ENCODE measurements at places on chromosomes 4 and X.

DNA sequence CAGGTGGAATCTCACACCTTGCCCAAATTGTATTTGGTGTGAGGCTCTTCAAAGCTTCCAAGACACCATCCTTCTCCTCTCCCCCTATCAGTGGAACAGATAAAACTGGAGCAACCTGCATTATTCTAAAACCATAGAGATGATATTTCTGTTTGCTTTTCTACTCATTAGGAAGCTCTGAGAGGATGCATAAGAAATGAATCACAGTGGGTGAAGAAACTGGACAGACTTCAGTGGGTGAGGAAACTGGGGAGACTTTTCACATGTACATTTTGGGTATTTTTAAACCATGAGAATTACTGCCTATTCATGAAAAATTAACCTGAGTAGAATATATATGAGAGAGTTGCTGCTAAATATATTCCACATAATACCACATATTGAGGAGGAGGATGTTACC, 16.4 kb downstream of the HAND2 start:
- DNase-seq = no peak

- DNase-seq = no peak
Measured at GRCh38 chr4:3638080-3638795, 106.0 kb upstream of the LRPAP1 start.

DNA sequence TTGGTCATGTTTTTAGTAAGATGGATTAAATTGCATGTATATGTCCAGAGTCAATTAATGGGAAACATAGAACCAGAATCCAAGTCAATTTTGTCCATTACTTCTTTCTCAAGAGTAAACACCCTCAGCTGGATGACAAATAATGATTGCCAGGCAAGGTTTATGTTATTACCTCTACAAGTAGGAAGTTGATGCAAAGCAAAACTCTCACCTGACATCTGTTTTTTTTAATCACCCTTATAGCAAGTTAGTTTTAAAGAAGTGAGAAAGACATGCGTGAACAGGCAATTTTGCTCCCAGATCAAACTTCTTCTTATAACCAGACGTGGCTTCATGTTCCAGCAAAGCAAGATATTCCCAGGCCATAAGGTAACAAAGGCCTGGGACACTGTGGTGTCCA, 348.5 kb upstream of the FTHL17 start:
- DNase-seq = no peak

GRCh38 chr4:8703857-8704495, 111.4 kb downstream of the CPZ start:
- no peak for DNase-seq

GRCh38 chrX:17081968-17082367, 135.5 kb downstream of the REPS2 start:
- no peak for DNase-seq

GRCh38 chrX:107563824-107564223, 64.5 kb upstream of the PRPS1 start:
- no peak for DNase-seq

DNA sequence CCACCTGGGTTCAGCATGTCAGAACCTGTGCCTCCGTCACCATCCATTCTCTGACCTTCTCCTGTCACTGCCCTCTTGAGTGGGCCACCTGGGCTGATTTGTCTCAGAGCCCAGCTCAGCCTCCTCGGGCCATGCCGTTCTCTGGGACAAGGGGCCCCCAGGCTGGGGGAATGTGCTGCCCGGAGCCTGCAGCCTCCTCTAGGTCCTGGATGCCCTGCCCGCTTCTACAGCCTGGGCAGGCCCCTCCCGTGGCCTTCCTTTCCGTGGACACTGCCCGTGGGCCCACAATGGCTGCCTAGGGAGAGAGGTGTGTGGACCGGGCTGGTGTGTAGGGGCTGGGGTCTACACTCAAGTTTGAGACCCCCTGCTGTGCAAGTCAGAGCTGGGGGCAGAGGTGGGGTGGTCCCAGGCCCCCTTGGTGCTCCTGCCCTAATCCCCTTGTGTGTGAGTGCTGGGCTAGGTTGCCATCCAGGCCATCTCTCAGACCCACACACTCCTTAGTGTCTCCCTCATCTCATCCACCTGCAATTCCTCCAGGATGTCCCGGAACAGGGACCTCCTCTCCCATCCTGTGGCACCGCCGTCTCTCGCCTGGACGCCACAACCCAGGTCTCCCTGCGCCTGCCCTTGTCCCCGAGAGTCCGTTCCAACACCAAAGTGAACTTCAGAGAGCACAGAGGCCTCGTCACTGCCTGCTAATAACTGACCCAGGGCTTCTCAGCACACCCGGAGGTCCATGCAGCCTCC, 12.4 kb downstream of the PSAPL1 start:
- DNase-seq = no peak

- DNase-seq = no peak
Measured at GRCh38 chrX:151346931-151347543, 50.0 kb upstream of the VMA21 start.

DNA sequence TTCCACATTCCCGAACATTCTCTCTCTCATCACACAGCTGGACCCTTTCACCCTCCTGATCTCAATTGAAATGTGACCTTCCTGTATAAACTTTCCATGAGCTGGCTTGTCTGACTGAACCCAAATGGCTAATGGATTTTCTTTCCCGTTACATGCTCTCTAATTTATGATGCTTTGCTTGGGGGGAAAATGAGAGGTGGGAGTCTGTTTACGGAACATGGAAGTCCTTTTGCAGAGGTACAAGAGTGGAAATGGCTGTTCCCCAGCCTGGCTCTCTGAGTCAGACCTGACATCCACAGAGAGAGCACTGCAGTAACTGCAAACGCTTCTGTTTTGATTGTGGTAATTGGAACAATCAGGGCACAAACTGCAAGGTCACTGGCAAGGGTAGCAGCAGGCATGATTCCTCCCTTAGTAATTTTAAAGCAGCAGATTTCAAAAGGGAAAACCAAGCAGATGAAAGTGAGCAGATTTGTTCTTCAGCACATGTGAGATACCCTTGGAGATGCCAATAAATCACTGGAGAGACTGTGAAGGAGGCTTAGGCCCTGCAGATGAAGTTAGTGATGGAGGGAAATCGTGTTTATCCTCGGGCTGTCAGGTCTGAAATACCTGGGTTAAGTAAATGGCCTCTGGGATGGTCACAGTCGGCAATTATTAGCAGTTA, 83.9 kb downstream of the SNCA start:
- DNase-seq = peak; percentile 95

All from dermis microvascular lymphatic vessel endothelial cell (primary cell).